ENCODE measurements at places on chromosomes 3 and 15. TPM values are rescaled to one million over a fixed set of nuclear protein-coding genes. Genes with fewer than 3 reads are reported as not detected.

SLC12A1 gene
- not detected for total RNA-seq

MNS1 gene
- total RNA-seq: not detected

LRRC31 gene
- total RNA-seq: not detected

AGBL1 gene
- not detected for total RNA-seq

BLM gene
- 31.2 TPM for total RNA-seq
